8988T (cell line): ENCODE measurements at places on chromosomes 4 and X.

DNA sequence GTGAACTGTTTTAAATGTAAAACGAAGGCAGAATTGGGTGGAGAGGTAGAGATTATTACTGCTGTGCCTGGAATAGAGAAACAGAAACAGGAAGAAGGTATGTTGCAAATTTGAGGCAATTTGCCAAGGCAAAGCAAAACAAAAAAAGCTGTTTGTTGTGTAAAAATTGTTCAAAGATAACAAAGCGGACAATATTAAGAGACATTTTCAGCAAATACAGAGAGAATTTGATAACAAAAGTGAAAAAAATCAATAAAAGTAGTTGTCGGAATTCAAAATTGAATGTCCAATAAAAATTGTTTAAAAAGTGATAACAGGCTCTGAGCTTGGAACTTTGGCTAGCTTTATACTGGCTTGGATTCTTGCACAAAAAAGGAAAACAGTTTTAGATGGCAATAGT, 14.4 kb upstream of the SMS start:
- no peak for DNase-seq

DNA sequence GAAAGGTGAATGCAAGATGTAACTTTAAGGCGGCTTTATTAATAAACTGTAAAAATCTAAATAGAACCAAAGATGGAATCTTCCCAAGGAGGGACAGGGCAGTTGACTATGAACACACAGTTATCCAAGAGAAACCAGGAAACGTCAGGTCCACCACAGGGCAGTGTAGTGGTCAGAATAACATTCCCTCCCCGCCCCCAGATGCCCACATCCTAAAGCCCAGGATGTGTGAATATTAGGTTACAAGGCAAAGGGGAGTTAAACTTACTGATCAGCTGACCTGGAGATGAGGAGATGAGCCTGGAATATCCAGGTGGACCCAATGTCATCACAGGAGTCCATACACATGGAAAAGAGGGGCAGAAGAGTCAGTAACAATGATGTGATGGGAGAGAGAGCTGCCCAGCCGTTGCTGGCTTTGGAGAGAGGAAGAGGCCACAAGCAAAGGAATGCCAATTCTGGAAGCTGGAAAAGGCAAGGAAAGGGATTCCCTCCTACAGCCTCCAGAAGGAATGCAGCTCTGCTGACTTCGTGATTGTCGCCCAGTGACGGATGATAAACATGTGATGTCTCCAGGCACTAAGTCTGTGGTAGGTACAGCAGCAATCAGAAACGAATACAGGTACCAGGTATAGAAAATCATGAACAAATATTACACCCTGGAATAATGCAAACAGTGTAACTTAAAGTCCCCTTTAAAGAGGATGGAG, 5.2 kb downstream of the SH3KBP1 start:
- DNase-seq: no peak

- DNase-seq: no peak
These were observed 10.5 kb upstream of the MGST2 start for GRCh38 chr4:139655116-139655515.

- DNase-seq: no peak
These were observed 1.4 kb upstream of the MAGED1 start for GRCh38 chrX:51891821-51892551.

- DNase-seq: no peak
These were observed 15.0 kb upstream of the SEC24B start for GRCh38 chr4:109418588-109418987.

GRCh38 chrX:12984603-12985319, 9.9 kb downstream of the TMSB4X start:
- no peak for DNase-seq

GRCh38 chrX:127439676-127440075, 612.5 kb downstream of the ACTRT1 start:
- DNase-seq: no peak

GRCh38 chr4:45663003-45663402, 460.9 kb downstream of the GABRG1 start:
- DNase-seq: no peak

DNA sequence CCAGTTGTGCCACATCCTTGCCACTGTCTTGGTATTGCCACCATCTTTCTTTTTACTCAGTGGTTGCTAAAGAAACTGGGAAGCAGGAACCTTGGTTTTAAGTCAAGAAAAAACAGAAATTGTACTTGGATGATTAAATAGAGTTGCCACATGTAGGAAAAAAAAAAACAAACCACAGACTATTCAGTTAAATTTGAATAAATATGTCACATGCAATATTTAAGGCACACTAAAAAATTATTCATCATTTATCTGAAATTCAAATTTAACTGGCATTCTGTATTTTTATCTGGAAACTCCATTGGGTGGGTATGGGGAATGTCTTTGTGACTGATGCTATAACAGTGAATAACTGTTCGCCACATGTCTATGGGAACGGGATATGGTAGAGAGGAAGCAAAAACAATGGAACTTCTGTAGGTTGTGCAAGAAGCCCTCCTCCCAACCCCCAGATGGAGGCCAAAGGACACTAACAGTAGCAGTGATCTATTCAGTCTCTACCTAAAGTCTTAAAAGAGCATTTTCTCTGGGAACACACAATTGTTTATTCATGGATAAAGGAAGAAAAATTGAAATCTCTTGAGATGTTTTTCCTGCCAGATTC, 57.0 kb upstream of the PLAC8 start:
- DNase-seq: no peak
